ENCODE measurements at places on chromosomes 12 and 14.

DNA sequence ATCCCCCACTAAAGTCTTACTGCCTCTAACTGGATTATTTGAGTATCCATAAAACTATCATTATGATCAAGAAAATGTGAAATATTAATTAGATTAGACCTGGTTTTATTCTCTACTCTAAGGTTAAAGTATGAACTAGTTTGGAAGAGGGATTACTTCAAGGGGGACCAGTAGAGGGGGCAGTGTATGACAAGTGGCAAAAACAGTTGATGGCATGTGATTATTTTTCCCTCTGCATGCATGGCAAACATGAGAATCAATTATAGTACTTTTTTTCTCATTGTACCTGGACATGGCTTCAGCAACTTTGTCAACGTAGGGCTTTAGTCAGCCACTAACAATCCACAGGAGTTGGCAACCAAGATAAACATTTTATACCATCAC, 145.0 kb upstream of the SLC38A2 start:
- DNase-seq: no peak

GRCh38 chr14:88947646-88948598, 123.5 kb downstream of the TTC8 start:
- DNase-seq: no peak

DNA sequence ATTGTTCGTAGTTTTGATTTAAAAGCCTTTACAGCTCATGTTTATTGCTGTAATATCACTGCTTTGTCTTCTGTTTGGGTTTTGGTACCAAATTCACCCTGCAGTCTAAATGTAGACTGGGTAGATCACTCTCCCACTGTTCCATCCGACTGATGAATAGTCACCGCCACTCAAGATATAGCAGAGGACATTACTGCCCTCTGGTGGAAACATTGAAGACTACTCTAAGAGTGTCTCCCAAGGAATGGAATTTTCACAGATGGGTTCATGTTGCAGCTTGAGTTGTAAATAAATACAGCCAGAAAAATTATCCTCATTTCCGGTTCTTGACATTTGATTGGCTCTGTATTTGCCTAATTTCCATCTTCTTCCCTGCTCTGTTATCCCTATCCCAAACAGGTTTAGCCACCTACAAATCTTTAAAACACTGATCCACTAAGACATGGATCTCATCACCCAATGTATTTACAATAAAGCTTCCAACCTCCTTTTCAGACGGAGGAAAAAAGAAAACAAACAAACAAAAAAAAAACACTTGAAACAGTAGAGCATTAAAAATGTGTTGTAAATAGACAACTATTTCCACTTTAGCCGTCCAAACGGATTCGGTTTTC, 198.3 kb upstream of the CPNE8 start:
- DNase-seq: peak; percentile 25

DNA sequence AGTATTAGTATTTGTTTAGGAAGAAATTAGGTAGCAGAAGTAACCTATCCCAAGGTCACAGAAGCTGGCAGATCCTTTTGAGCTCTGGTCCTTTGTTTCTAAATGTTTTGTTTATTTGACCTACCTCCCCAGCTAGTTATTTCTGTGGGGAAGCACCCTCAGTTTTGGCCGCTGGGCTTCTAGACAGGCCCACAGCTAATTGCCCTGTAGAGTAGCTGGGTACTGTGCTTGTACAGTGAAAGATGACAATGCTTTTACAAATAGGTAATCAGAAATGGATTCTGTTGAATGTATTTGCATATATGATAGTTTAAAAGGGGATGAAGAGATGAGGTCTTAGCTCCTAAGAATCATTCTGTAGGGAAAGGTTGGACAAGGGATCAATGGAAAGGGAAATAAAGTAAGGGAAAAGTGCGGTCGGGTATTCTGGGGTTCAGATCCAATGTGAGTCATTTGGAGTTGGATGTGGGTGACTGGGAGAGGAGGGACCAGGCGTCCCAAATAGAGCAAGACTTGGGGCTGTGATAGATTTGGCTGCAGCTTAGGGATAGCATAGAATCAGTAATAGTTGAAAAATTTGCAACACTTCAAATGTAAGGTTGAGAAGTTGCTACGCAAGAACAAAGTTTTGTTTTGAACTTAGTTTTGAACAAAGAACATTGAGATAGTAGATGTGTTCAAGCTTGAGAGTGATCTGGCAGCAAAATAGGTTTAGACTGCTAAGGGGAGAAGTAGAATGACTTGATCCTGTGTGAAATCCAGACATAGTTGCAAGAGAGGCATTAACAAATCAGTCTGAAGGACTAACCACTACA, 3.6 kb downstream of the NUDT4 start:
- no peak for DNase-seq

- DNase-seq: no peak
Observed at GRCh38 chr14:59398841-59399240, 66.3 kb downstream of the GPR135 start.

- DNase-seq: no peak
Observed at GRCh38 chr14:65137648-65138307, 35.5 kb upstream of the MAX start.

DNA sequence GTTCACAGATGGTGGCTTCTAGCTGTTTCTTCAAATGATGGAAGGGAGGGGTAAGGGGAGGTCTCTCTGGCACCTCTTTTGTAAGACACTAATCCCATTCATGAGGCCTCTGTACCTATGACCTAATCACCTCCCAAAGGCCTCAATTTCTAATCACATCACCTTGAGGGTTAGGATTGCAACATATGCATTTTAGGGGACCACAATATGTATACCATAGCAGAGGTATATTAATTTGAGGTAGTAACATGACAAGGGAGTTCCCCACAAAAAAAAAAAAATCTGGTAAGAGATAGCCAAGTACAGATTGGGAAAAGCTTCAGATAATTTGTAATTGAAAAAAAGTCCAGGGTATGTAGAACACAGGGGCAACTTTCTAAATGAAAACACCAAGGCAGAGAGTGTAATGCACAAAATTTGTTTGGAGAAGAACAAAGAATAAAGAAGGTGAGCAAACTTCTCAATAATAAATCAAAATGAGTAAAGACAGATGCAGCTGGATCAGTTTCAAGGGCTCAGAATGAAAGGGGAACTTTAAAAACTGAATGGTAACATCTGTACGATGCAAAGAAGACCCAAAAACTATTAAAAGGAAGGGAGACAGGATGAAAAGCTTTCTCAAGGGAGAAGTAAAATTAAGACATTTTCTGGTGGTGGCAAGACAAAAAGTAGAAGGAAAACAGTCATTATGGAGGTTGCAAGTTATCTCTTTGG, 125.5 kb upstream of the DCN start:
- no peak for DNase-seq

- no peak for DNase-seq
Observed at GRCh38 chr12:131357185-131357747, 353.6 kb upstream of the SFSWAP start.

DNA sequence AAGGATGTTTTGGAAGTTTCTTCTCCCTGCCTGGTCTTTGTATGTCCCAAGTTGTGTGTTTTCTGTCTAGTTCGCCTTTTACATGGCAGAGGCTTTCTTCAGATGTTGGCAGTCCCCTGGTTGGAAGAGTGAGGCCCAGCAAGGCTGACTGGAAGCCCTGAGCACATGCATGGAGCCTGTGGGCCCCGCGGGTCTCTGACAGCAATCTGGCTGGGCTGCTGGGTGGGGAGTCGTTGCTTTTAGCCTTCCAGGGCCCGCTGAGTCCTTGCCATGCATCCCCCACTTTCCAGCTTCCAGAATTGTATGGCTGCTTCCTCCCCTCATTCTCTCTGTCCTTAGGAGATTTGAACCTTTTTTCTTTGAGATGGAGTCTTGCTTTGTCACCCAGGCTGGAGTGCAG, 25.3 kb downstream of the ANKRD9 start:
- no peak for DNase-seq

DNA sequence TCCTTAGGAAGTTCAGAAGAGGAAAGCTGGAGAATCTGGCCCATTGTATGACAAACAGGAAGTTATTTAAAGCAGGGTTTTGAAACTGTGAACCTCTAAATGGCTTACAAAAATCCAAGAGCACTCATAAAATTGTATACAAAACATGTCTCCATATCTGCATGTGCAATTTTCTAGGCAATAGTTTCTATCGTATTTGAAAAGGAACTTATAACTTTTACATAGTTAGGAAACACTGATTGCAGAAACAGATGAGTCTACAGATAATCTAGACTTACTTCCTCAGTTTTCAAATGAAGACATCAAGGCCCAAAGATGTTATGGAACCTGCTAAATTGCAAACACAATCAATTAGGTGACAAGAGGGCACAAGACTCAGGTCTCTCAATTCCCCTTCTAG, 53.3 kb upstream of the ETV6 start:
- DNase-seq: no peak

DNA sequence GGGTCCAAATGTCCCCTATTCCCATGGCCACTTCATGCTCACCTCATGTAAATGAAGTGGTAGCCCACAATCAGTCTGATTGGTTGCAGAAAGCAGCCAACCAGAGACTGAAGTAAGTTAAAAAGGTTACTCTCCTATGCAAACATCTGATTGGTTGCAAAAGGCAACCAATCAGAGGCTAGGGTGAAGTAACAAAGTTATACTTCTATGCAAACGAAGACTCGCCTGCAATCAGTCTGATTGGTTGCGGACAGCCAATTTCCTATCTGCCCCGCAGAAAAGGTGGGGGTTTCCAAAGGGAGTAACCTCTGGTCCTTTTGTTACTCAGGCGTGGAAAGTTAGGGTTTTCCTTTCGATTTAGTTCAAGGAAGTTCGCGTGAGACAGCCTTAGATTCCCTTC, 208.1 kb upstream of the NEDD1 start:
- DNase-seq: no peak

DNA sequence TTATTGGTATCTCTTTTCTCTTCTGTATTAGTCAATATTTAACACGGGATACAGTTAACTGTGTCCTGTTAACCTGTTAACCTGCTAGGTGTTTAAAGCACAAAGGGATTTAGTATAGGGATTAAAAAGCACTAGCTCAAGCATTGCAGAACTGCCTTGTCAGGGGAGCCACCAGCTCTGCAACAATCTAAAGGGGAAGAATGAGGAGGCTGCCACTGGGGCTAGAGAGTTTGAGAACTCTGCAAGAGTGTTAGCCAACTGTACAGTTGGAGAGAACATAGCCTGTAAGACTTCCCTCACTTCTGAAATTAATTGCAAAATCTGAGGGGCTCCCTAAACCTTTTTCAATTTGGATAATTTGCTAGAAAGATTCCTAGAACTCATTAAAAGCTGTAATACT, 6.5 kb upstream of the VRK1 start:
- no peak for DNase-seq

- DNase-seq: no peak
Observed at GRCh38 chr12:130434560-130434959, 96.9 kb downstream of the PIWIL1 start.

DNA sequence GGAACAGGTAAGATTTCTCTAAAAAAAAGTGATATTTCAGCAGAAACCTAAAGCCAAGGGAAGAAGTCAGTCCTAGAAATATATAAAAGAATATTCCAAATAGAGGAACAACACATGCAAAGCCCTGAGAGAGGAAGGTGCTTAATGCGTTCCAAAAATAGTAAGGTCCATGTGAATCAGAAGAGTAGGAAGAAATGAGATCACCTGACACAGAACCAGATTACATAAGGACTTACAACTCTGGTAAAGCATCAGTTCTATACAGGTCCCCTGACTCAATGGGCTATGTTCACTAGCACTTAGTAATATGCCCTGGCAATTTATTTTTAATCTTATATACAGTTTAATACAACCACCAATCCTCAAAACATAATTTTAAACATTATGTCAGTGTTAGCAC, 30.0 kb downstream of the SENP1 start:
- DNase-seq: no peak

GRCh38 chr12:38904537-38905479, 583 bp downstream of the CPNE8 start:
- peak; percentile 46 for DNase-seq

GRCh38 chr12:43883311-43883710, 47.4 kb downstream of the TMEM117 start:
- DNase-seq: no peak

GRCh38 chr14:32980178-32980901, 41.7 kb downstream of the NPAS3 start:
- no peak for DNase-seq

GRCh38 chr12:6684609-6685008, 4.6 kb downstream of the ZNF384 start:
- DNase-seq: peak; percentile 59

- DNase-seq: no peak
Observed at GRCh38 chr14:48251290-48251689, 575.9 kb upstream of the MDGA2 start.

DNA sequence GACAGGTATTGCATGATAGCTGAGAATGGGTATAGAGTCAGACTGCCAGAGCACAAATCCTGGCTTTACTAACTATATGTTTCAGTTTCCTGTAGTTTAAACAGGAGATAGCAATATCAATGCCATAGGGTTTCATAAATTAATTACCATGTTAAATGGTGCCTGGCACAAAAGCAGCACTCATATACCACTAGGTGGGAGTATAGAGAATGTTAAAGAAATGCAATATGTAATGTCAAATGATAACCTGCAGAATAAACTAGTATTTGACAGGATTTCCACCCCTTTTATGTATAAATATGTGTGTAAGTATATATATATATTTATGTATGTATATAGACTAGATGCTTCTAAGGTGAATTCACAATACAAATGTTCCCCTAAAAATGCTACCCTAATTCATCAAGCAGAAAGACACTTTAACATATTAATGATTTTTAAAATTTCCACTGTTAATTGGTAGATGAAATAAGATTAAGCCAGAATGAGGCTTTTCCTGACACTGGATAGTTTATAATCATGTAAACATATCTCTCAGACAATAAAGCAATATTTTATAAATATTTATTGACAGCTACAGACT, 8.6 kb downstream of the WDR89 start:
- DNase-seq: peak; percentile 32

GRCh38 chr14:65472189-65472588, 59.7 kb downstream of the FUT8 start:
- no peak for DNase-seq

DNA sequence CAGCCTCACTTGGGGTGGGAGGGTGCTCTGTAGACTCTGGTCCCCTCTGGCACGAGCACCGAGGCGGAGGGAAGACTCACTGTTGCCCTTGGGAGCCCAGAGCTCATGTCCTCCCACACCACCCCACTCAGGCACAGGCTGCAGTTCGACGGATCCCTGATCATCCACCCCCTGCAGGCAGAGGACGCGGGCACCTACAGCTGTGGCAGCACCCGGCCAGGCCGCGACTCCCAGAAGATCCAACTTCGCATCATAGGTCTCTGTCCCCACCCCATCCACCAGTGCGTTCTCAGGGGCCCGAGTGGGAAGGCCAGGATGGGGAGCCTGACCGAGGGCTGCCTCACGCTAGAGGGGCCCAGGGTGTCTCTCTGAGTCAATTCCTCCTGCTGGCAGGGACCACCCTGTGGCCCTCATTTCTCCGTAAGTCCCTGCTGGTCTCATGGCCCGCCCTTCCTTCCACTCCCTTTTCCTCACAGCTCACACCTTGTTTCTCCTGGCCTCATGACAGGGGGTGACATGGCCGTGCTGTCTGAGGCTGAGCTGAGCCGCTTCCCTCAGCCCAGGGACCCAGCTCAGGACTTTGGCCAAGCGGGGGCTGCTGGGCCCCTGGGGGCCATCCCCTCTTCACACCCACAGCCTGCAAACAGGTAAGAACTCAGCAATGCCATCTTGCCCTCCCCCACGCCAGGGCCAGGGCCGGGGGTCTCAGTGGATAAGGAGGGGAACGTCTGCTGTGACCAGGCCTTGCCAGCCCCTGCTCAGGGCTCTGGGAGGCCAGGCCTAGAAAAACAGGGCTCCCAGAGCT, 27.0 kb downstream of the PAPLN start:
- DNase-seq: no peak

GRCh38 chr12:51893786-51894185, 5.9 kb downstream of the ANKRD33 start:
- no peak for DNase-seq
